Central memory CD4-positive, alpha-beta T cell (primary cell): ENCODE measurements at places on chromosomes 7 and 10.
A peak's percentile ranks its signal among the peaks of the same experiment; 100 is the strongest.

DNA sequence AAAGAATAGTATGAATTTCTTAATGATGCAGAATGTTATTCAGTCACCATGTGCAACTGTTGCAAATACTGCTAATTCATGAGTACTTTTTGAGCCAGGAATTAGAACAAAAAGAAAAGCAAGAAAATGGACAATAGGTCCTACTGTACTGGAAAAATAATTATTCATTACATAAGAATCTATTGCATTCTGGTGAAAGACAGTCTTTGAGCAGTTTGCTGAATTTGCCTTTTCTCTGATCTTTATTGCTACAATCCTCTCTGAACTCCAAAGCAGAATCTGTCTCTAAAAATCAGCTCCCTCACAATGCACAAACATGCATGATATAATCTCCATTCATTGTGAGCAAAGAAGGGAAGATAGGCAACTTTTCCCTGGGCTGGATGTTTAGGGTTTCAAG lies 12.8 kb downstream of the IFIT2 start:
- no peak for DNase-seq

- peak; percentile 15 for DNase-seq
These were observed 13.7 kb upstream of the INMT start for GRCh38 chr7:30738026-30738915.

DNA sequence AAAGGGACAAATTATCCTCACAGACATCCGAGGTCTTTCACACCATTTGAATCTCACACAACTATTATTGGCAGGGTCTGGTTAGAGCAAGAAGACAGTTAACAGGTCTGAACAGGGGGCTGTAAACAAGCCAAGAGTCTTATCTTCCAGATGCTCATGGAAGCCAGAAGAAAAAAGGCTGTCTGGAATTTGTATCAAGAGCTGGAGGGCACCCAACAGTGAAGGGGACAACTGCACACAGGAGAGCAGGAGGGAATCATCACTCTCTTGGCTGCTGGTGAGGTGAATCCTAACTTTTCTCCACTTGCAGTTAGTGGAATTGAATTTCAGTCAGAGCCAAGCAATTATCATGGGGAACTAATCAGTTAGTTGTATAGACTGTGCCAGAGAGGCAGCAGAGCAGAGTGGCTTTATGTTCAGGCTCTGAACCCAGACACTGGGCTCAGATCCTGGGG lies 880.2 kb upstream of the AUTS2 start:
- DNase-seq, result no peak

DNA sequence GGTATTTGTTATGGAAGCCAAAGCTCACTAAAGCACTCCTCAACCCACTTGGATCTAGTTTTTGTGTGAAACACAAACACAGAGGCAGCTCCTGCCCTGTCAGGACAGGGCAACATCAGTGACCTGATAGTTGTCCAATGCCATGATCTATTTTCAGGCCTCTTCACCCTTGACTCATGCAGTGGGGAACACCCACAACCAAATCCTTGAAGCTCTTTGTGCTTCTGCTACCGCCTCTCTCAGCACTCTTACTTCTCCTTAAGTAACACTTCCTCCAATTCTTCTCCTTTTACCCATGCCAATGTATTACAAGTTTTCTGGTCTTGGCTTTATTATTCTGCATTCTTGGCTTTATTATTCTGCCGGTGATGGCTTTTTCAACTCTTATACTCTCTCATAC lies 425.3 kb downstream of the INHBA start:
- no peak for DNase-seq

DNA sequence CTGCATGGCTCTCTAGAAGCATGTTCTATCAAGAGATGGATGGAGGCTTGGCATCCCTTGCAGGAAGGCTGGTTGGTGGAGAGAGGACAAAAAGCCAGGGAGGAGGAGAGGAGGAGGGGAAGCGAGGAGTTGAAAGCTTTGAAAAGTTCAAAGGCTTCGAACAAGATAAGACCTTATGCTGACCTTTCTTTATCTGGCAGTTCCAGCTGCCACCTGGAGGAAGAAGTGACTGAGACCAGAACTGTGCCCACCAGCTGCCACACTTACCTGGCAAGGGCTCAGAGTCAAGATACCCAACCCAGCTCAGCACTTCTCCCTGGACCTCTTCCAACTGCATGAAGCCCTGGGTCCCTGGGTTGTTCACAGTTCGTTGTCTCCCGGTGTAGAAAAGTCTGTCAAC lies 14.8 kb downstream of the CCL24 start:
- DNase-seq, result no peak

GRCh38 chr10:69392481-69393000 lies 24.2 kb downstream of the TACR2 start:
- DNase-seq, result peak; percentile 76

DNA sequence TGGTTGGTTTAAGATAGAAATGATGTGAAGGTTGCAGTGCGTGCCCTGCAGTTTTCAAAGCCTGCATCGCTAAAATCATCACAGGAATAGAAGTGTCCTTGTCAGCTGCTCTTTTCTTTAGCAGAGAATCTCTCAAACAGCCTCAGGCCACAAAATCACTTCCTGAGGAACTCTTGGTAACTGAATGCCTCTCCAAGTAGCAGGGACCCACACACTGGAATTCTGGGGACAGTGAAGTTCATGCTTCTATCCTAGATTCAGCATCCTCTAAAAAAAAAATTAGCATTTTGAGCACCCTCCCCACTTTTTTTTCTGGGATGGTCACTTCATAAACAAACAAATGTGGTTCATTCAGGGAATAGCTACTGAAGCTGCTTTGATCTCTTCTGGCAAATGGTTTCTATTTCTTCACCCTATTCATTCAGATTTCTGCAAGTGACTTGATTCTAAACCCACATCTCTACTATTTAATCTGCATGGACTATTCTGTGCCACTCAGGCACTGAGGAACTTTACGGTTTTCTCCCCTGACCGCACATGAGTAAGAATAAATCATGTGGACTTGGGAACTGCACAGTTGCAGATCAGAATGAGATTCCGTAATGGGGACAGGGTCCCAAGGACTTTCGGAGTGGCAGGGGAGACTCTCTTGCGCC lies 306.9 kb downstream of the FRMD4A start:
- DNase-seq, result no peak

DNA sequence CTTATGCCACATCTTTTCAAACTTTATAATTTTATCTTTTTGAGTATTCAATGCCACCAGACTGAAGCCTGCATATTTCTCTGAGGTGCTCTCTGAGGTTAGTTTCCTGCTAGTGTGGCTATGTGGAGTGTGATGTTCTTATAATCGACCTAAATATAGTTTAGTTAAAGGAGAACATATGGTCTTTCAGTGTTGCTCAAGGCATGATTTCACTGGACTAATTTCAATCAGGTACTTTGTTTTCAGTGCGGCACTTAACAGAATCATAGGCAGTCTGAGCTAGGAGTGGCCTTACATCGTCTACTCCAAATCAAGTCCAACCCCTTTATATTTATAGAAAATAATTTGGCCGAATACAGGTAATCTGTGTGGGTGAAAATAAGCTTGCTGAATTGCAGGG lies 134.2 kb downstream of the NXPH1 start:
- no peak for DNase-seq

DNA sequence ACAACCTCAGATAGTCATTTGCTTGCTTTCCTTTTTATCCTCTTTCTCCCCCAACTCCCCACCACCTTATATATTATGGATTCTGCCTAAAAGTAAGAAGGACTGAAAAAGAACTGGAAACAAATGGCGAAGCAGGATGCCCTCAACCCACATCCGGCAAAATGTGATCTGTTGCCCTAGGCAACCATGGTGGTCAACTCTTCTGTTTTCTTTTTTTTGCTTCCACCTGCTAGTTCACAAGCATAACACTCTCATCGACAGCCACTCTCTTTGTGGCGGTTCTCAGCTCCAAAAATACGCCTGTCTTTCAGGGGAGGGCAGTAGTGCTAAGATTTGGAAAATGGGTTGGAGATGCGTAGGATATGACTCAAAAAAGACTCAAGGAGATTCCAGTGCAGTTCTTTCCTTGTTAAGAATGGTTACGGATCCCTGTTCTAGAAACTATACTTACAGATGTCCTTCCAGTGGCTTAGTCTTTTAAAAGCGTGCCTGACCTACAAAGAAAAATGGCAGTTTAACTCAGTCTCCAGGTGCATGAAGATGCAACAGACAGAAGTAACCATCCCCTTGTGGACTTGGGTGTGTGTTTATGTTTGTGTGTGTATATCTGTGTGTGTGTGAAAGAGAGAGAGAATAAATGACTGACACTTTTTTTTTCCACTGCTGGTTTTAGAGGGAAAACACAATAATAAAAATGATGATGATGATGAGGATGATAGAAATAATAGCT lies 10.7 kb downstream of the APBB1IP start:
- peak; percentile 90 for DNase-seq

GRCh38 chr10:51074238-51075028 lies at the start of gene PRKG1:
PRKG1 (plus strand) TSS chr10:51074487.
- DNase-seq, result no peak

DNA sequence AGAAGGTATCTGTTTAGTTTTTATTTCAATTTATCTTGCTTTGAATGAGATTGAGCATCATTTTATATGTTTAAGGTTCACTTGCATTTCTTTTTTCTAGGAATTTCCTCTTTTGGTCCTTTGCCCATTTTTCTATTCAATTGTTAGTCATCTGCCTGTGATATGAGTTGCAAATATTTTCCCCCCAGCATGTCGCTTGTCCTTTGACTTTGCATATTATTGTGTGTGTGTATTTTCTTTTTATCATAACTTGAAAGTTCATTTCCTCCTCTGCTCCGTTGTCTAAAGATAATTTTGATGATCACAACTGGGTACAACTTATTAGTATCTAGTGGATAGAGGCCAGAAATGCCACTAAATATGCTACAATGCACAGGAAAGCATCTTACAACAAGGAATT lies 132.7 kb upstream of the MDFIC start:
- no peak for DNase-seq

DNA sequence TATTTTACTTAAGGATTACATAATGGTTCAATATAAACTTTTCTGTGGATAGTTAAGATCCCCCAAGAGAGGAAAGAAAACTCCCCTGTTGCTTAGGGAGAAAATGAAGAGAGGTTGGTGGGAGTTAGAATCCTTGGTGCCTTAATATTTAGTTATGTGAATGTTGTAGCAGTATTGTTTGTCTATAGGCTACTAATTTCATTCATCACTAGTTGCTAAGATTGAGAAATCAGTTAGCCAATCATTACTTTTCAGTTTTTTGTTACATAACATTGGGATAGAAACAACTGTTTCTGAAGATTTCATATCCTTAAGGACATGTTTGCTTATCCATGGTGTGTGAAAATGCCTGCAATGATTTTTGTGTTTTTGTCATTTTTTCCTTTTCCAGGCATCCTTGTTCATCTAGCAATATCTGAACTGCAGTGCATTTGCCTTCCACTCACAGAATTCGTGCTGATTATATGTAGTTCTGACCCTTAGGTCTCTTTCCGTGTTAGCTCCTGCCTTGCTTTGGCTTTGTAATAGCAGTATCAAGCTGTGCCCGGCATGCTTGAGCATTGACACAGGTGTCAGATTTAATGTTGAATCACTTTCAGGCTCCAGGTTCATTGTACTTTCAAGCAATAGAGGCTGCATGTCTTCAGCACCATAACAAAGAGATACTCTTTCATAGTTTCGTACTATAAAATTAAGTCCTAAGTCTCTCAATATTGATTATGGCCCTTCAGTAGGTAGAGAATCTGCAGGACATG lies 85.0 kb downstream of the PODXL start:
- no peak for DNase-seq

- DNase-seq, result no peak
These were observed 2.0 kb upstream of the ZMYND11 start for GRCh38 chr10:132946-133898.

GRCh38 chr7:135774284-135774683 lies 25.7 kb upstream of the FAM180A start:
- no peak for DNase-seq

DNA sequence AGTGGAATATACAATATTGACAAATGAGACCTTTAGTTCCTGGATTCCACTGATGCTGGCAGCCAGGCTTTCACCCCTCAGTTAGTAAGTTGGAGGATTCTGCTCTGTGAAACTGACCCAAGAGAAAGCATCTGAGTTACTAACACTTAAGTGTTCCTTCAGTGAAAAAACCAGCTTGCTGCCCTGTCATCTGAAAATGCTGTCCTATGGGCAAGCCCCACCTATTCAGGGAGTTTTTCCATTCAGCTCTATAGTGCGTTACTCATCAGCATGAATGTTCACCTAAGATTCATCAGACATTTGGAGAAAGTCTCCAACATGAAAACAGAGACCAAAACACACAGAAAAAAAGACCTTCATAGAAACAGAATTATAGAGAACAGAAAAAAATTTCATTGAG lies 37.9 kb downstream of the PRPF18 start:
- no peak for DNase-seq

DNA sequence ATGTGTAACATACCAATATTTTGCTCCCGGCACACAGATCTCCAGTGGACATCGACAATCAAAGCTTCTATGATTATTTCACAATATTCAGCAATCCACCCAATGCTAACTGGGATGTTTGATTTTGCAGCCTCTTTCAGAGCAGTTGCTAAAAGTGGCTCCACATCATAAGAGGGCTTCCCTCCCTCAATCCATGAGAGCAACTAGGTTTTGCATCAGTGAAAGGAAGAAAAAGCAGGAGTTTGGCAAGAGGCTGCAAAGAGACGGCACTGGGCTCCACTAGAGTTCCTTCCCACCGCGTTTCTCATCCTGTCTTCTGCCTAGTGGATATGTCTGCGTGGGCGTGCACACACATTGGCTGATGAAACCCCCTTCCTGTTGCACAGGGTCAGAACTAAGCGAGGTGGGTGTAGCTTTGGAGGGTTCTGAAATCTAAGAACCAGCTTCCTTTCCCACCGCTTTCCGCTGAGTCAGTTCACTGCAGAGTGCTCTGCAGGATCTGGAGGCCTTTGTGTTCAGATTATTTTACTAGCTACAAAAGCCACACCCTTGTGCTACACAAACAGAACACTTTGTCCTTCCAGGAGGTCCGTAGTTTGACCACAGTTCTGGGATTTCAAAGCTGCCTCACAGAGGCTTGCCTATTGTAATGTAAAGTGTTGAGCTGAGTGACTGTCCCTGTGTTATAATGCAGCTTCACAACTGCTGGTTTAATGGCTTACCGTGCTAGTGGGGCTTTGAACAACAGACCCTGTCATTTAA lies 28.1 kb downstream of the ARL4A start:
- DNase-seq, result no peak

DNA sequence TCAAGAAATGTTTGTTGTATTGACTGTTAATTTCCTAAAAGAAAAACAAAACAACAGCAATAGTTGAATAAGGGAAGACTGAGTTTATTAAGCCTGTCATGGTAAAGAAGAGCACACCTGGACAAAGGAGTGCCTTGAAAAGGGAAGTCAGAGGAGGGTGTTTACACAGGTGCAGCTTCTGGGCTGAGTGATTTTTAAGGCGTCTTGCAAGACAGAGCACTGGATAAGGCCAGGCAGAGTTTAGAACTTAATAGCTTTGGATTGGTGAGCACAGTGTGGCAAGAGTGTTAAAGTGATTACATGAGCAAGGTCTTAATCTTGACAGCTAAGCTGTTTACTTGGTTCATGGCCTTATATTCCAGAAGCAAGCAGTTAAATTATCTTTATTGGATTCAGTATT lies 423.2 kb downstream of the CNTNAP2 start:
- DNase-seq, result no peak

DNA sequence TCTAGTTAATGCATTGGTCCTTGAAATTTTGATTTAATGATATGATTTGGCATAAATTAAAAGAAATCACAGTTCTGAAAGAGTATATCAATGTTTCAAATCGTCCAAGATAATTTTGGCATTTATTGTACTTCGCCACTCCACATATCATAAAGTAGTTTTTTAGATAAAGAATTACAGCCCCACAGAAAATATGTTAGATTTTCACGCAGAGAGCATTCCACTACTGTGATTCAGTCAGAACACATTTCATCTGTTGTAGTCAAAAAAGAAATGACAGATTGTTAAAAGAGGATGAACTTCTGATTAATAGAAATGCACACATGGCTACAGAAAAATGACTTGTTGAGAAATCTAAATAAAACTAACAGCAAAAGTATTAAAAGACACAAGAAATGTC lies 1063.5 kb upstream of the LRRN3 start:
- DNase-seq, result no peak
